CD4-positive, alpha-beta T cell treated with Interleukin-21 for 1 hour (primary cell): ENCODE measurements at places on chromosomes 1 and 21.

- no peak for DNase-seq
These were observed 21.8 kb upstream of the GORAB start for GRCh38 chr1:170510163-170510562.

DNA sequence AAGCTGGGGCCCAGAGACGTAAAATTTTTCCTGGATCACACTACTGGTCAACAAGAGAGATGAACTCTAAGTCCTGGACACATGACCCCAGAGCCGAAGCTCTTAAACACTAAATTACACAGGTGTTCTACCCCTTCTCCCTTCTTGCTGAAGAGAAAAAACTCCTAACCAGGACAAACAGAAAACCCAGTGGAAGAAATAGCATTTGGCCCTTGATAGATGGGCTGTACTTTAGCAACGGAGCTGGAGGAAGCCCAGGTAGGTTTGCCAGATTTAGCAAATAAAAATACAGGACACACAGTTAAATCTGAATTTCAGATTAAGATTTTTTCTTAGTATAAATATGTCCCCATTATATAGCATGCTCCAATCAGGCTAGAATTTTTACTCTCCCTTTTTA is 72.7 kb downstream of the DIRAS3 start:
- DNase-seq, result no peak

DNA sequence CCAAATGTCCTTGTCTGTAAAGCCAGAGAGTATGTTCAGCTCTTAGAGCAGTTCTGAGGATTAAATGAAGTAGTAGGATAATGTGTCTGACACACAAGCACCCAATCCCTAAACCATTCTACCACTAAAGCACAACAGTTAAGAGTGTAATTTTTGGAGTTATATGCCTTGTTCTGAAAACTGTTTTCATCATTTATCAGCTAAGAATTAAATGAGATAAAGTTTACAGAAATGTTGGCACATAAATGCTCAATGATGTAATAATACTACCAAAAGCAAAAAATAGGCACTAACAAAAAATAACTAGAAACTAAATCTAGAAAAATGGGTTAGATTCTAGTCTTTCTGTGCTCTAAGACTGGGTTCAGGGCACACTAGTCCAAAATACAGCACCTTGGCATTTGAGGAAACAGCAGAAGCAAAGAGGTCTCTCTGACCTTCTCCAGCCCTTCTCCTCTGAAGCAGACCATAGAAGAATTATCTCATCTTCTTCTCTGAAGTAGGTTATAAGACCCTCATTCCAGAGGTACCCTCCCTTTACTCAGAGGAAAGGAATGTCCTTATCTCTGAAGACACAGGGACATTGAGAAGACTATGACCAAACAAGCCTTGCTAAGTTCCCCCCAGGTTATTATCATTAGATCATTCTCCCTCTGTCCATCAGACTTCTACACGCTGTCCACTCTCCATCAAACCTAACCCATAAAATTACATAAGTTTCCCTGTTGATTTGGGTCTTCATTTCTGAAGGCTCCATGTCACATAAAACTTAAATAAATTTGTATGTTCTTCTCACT is 20.6 kb downstream of the ABL2 start:
- no peak for DNase-seq

DNA sequence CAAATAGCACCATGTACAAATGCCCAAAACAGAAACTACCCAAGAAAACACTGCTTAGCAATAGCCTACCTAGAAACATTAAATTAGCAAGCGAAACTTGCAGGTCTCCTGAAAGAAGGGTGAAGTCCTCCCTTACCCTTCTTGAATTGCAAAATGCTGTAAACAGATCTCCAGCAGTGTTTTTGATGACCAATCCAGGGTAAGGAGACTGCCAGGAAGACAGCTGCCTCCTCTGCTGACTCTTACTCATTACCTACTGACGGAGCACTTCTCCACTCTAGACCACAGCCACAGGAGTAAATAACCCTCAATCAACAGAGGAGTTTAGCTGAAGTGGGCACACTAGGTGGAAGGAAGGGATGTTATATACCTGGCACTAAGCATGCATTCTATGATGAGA is 32.2 kb upstream of the GADD45A start:
- DNase-seq, result no peak

DNA sequence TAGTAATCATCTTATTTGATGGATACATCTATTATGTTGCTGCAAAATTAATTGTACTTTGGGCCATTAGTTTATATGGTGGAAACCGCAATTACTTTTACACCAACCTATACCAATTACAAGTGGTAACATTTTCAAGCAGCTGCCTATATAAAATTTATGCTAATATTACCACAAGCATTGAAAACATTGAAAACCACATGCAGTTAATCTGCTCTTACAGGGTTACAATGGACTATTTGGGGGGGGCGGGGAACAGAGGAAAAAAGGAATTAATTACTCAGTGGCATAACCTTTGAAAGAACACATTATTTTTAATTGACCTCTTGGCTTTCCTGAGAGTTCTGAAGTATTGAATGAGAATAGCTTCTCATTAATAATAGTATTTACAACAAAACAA is 1793.2 kb downstream of the NCAM2 start:
- no peak for DNase-seq

GRCh38 chr1:82946096-82946605 is 1052.8 kb downstream of the TTLL7 start:
- no peak for DNase-seq

DNA sequence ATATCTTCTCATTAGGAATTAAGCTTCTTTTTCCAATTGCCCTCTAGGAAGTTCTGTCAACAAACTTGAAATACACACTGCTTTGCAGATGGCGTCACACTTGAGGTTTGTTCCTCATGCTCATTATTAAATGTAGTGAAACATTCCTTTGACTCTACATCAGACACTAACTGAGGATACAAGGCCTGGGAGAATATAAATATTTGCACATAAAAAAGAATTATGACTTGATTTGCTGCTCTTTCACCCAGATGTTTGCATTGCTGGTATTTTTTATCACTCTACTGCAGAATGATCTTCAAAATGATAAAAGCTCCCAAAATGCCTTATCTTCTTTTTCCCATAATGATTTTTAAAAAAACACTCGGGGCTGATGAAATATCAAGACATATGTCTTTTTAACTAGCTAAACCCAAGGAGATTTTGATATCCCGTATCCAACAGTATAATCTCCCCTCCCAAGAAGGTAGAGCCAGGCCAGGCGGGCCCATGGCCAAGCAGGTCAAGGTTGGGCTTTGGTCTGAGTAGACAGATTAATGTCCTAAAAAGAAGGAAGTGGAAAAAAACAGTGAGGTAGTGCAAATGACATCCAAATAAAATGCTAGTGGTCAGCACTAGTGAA is 264.6 kb downstream of the HHIPL2 start:
- DNase-seq, result no peak

- DNase-seq, result no peak
These were observed 198.9 kb downstream of the HS2ST1 start for GRCh38 chr1:87113313-87113712.

DNA sequence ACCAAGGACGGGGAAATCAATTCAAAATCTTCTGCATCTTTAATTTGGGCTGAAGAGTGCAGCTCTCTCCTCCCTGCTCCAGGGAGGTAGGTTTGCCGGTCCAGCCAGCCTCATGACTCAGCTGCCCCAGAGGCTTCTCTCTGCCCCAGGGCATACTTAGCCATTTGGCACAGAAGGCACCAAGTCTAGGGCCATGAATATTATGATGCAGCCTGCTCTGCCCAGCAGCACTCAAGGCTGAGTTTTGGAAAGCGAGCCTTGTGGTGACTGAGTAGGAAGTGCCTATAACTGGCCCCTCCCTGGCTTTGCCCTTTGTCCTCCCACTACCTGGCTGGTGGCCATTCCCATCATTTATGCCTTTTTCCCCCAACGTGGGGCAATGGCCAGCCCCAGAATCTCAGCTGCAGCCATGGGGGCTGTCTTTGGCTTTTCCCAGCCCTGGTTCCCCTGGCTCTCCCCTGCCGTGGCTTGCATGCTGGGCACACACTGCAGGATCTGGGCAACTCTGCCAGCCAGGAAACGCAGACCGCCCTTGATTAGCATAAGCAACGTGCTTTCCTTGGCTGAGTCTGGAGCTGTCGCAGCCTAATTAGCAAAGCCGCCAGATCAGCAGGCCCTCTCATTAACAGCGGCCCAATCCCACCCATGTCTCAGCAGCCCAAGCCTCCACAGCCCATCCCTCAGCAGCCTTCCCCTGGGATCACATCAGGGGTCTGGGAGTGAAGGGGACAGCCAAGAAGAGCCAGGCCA is 258.6 kb upstream of the TMEM51 start:
- DNase-seq, result no peak

- no peak for DNase-seq
These were observed 11.9 kb downstream of the CACNA1S start for GRCh38 chr1:201100169-201100930.

GRCh38 chr1:83500987-83501591 is 497.8 kb downstream of the TTLL7 start:
- no peak for DNase-seq

GRCh38 chr1:33846861-33847260 is 17.0 kb upstream of the HMGB4 start:
- DNase-seq, result no peak

GRCh38 chr1:182335771-182336566 is 55.6 kb downstream of the GLUL start:
- DNase-seq, result no peak

DNA sequence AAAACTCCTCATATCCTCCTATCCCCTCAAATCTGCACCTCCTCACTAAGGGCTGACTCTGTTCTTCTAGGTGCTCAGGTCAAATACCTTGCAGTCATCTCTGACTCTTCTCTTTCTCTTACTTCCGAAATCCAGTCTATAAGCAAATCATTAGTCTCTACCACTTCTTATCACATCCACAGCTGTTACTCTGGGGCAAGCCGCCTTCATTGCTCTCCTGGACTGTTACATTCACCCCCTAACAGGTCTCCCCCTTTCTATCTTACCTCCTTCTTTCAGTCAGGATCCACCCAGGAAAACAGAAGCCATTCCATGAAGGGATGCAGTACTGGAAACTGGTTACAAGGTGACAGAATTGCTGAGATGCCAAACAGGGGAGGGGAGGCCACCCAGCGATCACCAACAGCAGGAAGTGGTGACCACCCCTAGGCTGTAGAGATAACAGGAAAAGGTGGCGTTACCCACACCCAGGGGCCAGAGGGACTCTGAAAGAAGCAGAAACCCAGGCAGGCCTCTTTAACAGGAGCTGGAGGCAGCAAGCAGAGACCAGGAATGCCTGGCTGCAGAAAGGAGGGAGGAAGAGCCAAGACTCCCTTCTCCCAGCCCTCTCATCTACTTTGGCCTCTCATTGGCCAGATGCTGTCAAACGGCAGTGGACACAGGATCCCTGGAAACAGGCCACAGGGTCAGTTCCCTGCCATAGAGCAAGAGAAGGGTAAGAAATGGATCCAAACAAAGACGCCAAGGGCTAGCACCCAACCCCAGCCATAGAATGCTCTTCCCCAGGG is 55.5 kb upstream of the FOXO6 start:
- DNase-seq, result no peak

GRCh38 chr1:1842360-1843146 is 48.3 kb downstream of the GNB1 start:
- DNase-seq, result no peak

DNA sequence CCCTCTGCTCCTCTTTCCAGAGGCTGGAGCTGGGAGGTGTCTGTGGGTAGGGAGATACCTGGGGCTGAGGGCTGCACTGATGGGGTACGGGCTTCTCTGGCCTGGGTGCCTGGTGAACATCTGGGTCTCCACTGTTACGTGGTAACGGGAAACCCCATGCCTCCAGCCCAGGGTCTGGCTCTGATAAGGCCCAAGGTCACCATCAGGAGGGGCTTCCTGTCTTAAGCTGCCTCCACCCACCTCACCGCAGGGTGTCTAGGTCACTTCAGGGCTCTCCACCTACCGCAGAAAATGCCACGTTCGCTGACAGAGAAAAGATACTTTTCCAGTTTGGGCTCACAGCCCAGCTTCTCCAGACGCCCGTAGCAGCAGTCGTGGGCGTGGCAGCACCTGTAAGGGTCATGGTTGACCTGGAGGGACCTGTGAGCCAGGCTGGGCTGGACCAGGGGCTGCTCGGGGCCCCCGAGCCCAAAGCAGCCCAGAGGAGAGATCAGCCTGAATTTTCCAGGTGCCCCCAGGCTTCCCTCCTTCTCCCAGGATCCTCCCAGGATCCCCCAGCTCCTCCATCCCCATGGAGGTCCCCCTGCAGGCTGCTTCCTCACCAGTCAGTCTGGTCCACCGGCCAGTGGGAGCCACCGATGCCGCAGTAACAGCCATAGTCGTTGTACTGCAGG is 1.3 kb downstream of the PLA2G2E start:
- no peak for DNase-seq

DNA sequence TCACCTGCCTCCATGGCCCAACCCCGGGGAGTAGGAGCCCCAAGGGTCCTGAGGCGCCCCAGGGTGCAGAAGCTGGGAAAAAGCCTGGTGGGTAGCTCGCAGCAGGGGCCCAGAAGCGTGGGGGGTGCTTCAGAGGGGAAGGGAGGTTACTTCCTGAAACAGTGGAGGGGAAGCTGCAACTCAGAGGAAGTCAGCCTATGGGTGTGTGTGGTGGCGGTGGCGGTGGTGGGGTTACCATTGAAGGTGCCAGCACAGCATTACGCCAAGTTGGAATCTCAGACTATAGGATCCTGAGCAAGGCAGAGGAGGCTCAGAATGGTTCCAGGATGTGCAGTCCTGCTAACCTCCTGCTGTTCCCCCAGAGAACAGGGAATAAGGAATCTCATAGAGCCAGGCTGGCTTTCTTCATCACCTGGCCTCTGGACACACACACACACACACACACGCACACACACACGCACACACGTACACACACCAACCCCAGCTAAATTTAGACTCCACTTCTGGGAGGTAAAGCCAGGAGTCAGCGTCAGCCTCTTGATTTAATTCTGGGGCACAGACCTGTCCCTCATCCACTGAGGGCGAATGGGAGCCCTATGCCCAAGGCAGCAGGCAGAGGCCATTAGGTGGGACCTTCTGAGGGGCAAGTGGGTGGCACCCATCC is 1.3 kb downstream of the DENND4B start:
- DNase-seq, result peak; percentile 88

DNA sequence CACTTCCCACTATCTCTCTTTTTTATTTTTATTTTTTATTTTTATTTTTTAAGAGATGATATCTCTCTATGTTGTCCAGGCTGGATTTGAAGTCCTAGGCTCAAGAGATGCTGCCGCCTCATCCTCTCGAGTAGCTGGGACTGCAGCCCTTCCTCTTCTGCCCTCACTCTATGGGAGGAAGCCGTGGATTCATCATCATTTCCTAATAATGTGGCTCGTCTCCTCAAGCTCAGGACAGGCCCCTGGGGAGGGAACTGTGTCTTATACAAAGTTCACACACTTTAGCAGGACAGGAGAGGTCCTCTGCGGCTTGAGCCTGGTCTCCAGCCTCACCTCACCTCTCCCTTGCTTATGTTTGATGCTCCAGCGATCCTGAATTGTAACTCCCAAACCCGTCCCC is 16.5 kb upstream of the IFFO2 start:
- DNase-seq, result no peak
